ENCODE measurements at places on chromosomes 7 and 10.

GRCh38 chr7:94654783-94655125 is 1.2 kb downstream of the SGCE start:
- DNase-seq = no peak

DNA sequence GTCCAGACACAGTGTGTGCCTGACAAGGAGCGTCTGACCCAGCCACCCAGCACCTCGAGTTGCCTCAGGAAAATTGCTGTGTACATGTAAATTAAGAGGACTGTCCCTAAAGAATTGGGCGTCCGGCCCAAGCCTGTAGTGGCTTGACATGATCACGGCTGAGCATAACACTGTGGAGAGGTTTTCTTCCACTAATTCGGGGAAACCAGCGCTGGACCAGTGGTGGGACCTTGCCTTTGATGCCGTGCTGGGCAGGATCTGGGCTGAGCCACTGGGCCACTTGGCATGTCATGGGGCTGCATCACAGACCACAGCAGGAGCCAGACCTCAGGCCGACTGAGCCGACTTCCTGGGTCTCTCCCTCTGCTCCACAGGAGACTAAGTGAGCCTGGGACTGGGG is 282.5 kb downstream of the GLRX3 start:
- DNase-seq = no peak

GRCh38 chr10:51903675-51904074 is 204.3 kb upstream of the CSTF2T start:
- DNase-seq = no peak

- no peak for DNase-seq
Observed at GRCh38 chr10:22180724-22181123, 37.1 kb downstream of the EBLN1 start.

GRCh38 chr10:45514291-45515270 is 140.6 kb downstream of the ALOX5 start:
- peak; percentile 15 for DNase-seq

GRCh38 chr7:137696988-137697387 is 149.8 kb downstream of the DGKI start:
- DNase-seq = no peak

- peak; percentile 43 for DNase-seq
Observed at GRCh38 chr10:62492012-62492869, 118.1 kb downstream of the ZNF365 start.

DNA sequence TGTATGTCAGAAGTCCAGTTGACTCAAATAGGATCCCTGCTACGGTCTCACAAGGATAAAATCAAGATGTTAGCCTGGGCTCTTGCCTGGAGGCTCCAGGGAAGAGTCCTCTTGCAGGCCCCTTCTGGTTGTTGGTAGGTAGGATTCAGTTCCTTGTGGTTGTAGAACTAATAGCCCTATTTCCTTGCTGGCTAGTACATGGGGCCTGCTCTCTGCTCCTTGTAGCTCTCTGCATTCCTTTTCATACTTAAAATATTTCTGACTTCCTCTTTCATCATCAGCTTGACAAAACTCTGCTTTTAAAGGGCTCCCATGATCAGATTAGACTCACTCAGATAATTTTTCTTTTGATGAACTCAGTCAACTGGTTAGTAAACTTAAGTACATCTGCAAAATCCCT is 756.7 kb downstream of the GATA3 start:
- DNase-seq = peak; percentile 1

DNA sequence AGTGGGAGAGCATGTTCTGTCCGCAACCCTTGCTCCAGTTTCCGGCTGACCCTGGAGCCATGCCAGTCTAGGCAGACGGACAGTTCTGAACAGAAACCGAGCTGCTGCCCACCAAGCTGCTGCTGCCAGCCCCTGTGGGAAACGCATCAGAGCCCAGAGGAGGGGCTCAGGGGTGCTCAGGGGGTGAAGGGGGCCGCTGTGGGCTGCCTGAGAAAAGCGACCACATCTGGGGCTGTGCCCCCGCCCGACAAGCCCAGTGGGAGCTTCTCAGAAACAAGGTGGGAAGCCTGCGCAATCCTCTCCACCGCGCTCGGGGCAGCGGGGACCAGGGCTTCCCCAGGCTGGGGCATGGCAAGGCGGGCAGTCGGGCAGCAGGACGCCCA is 38.8 kb upstream of the CFAP46 start:
- no peak for DNase-seq

GRCh38 chr7:27735165-27735564 is 4.8 kb upstream of the TAX1BP1 start:
- DNase-seq = no peak

- no peak for DNase-seq
Observed at GRCh38 chr7:32071466-32072091, 1.4 kb upstream of the PDE1C start.

- no peak for DNase-seq
Observed at GRCh38 chr10:99809931-99810615, 27.6 kb downstream of the ABCC2 start.

DNA sequence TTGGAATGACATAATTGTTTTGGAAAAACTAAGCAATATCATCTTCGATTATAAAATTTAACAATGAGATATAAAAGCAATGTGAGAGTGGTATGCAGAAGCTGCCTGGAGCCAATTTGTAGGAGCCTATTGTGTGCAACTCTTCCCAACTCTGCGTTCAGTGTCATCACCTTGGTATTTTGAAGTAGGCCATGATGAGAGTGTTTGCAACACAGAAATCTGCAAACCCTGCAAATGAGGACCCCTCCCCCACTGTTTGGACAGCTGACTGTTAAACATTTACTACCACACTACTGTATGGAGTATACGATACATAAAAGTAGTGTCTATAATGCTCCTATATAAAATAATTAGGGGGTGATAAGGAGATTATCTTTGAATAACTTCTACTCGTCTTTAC is 531.3 kb downstream of the ATRNL1 start:
- DNase-seq = no peak

GRCh38 chr10:101902032-101902819 is 58.6 kb upstream of the KCNIP2 start:
- DNase-seq = no peak

DNA sequence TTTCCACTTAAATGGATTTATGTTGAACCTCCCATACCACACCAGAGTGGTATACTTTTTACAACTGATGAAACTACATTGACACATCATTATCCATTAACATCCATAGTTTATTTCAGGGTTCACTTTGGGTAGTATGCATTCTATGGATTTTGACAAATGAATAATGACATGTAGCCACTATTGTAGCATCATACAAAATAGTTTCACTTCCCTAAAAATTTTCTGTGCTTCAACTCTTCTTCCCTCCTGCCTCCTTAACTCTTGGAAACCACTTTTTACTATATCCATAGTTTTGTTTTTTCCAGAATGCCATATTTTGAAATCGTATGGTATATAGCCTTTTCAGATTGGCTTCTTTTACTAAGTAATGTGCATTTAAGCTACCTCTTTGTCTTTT is 199.5 kb upstream of the TMEM196 start:
- DNase-seq = no peak

DNA sequence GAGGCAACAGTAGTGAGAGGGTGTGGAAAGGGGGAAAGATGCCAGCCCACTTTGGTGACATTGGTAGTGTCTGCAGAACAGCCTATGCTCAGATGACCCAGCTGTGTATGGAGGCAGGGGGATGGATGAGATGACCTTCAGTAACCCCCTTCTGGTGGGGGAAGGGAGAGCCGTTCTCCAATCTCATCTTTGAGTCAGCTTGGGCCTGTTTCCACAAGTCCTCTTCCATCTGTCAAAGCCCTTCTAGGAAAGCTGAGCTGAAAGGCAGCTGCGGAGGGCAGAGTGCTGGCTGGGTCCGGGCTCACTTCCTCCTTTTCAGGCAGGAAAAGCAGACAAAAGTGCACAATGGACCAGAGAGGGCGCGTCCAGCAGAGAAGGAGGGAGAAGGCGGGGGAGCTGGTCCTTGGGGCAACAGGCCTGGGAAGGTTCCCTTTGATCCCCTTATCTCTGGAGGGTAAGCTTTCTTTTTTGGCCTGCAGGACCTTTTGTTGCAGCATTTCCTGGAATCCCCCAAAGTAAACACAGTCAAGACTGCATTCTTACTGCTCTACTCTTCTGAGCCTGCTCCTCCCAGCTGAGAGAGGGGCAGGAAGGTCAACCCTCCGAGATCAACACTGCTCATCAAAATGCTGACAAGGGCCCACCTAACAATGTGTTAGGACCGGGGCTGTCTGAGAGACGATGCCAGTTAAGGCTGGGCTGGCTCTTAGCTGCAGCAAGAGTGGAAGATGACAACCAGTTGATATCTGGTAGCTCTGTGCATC is 1.2 kb upstream of the LRMDA start:
- no peak for DNase-seq

DNA sequence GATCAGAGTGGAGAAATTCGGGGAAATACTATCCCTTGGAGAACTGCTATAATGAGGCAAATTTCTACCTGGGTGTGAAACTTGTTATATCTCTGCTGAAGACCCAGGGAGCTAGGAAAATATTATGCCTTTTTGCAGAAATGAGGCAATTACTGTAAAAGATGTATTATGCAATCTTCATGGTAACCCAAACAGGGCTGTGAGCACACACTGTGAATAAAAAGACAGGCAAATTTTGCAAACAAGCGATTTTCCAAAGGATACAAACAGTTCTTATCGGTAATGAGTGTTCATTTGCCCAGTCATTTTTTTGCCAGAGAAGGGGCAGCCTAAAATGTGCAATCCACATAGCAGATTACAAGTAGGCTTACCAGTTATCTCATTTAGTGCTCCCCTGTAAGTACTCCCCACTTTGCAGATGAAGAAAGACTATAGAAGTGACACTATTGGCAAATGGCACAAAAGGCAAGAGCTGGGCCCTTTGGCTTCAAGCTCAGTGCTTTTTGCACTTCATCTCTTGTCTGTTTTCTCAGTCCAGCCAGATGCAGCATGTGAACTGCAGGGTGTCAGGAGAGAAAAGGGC is 205.8 kb downstream of the HECW1 start:
- DNase-seq = no peak

DNA sequence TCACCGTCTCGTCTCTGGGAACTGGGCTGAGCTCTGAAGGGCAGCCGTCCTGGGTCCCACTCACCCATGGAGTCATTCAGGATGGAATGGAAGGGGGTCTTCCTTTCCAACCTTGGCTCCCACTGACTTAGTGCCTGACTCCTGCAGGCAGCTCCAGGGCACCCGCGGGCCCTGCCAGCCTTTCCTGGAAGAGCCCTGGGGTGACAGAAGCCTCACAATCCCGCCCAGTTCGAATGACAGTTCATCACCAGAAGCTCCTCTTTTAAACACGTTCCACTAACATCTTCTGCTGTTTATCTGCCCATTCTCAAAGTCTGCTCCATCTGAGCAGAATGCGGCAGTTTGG is 110.6 kb downstream of the TNS3 start:
- DNase-seq = no peak

DNA sequence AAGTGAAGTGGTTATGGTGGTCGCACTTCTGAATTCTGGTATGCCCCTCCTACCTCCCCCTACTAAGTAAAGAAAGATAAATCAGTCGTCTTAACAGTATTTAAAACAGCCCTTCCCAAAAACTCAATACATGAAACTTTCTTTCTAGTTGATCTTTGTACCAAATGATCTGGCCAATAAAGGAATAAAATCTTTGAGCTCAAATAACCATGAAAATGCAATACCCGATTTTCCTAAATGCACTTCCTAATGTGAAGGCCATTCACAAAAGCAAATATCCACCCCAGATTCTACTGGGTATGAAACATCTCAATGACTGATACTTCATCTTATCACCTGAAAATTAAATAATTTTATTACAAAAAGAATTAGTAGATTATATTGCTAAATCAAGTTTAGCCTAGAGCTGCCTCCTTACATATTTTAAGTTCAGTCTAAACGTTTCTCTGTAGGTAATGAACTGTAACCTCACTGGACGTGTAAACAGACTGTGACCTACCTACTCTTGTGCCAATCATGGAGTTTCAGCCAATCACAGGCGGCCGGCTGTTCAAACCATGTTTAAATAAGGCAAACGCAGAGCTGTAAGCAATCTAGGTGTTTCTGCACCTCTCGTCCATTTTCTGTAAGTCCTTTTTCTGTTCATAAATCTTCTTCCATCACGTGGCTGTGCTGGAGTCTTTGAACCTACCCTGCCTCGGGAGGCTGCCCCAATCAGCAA is 146.9 kb upstream of the AKR1E2 start:
- no peak for DNase-seq

- no peak for DNase-seq
Observed at GRCh38 chr10:15137636-15138035, 30.9 kb downstream of the NMT2 start.

DNA sequence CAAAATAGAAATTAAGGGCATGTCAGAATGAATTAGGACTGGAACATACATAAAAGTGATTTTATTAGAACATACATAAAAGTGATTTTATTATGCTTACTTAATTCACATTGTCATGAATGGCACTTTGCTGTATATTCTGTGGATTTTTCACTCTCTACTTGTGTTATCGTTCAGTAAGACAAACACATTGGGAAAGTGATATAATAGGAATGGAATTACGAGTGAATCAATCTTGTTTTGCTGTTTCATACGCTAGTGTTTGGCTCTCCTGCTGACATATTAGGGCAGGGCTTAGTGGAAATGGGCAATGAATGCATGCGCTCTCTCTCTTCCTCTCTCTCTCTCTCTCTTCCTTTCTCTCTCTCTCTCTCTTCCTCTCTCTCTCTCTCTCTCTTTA is 561.1 kb downstream of the ACTR3B start:
- no peak for DNase-seq

DNA sequence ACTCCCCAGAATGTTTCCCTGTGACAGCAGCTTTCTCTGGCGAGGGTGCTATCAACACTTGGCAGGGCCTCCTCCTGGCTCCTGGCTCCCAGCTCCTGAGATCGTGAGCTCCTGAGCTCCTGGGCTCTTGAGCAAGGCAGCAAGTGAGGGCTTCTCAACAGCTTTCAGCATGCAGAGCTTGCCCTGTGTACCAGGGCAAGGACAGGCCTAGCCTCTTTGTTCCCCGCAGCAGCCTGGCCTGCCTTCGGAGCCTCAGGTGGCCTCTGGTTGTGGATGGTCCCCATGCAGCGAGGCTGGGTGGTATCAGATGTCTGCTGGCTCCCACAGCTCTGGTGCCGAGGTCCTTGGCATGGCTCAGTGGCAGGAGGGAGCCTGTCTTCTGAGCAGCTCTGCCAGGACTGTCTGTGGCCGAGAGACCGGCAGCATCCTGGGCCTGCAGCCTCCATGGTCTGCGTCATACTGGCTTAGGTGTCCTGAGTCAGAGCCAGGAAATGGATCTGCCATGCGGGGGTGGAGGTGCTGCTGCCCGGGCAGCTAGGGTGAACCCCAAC is 44.2 kb downstream of the ZMIZ1 start:
- DNase-seq = no peak

- DNase-seq = no peak
Observed at GRCh38 chr7:37537439-37537838, 88.8 kb upstream of the ELMO1 start.

DNA sequence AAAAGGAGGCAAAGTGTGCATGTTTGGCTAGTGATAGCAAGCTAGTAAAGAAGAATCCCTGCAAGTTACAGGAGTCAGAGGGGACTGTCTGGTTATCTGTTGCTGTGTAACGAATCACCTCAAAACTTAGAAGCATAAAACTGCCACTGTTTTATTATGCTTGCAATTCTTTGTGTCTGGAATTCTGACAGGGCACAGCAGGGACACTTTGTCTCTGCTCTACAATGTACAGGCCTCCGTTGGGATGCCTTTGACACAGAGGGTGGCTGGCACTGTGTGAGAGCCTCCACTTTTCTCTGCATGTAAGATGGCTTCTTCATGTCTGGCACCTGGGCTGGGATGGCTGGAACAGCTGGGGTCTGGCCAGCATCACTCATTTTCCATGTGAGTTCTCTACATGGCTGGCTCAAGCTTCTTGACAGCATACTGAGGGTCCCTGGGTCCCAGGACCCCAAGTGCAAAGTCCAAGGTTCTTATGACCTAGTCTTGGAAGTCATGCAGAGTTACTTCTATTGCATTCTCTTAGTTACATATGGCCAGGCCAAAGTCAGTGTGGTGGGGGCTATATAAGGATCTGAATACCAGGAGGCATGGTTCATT is 276.9 kb downstream of the RPS24 start:
- no peak for DNase-seq

Data from A673 (cell line).